ENCODE measurements at places on chromosomes 12 and 14.

DNA sequence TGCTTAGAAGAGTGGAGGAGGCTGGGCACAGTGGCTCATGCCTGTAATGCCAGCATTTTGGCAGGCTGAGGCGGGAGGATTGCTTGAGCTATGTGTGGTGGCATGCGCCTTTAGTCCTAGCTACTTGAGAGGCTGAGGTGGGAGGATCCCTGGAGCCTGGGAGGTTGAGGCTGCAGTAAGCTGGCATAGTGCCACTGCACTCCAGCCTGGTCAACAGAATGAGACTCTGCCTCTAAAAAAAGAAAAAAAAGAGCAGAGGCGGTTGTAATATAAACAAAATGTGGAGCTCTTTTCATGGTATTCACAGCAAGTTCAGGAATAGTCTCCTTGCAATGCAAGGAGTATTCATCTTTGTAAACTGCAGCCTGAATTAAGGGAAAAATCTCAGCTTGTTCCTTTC is 27.2 kb downstream of the ARID2 start:
- DNase-seq = no peak
- H3K36me3 ChIP-seq = peaks cover 28% of the 10 kb centered on the region
- H3K27me3 ChIP-seq = no peaks in the 10 kb centered on the region
- H3K4me3 ChIP-seq = no peak overlapping the region
- peaks cover 8% of the 10 kb centered on the region for H3K4me1 ChIP-seq

DNA sequence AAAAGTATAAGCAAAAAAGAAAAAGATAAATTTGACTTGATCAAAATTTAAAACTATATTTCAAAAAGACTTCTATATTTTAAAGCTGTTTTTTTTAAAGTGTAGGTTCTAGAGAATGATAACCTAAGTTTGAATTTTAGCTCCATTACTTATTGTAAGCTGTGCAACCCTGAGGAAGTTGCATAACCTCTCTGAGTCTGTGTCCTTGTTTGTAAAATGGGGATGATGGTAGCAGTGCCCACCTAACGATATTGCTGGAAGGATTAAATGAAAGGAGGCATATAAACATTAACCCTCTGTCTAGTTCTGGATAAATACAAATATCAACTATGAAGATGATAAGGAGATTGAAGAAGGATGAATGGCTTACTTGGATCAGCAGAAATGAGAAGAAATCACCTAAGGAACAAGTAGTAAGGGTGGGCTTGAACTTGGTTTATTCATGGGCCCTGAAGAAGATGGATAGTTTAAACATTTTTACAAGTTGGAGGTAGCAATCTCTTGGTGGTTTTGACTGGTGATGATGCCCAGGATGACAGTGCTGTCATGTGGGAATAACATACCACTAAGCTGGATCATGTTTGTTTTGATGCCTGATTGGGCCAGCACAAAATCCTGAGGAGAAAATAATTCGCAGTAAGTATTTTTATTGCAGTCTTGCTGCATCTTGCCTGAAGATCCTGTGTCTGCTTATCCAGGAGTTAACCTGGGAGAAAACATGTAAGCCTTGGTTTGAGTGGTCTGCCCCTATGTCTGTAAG is 35.0 kb downstream of the TXNRD1 start:
- H3K27me3 ChIP-seq = no peaks in the 10 kb centered on the region
- no peak for DNase-seq
- no peaks in the 10 kb centered on the region for H3K36me3 ChIP-seq
- H3K4me3 ChIP-seq = no peak overlapping the region
- H3K4me1 ChIP-seq = no peaks in the 10 kb centered on the region

DNA sequence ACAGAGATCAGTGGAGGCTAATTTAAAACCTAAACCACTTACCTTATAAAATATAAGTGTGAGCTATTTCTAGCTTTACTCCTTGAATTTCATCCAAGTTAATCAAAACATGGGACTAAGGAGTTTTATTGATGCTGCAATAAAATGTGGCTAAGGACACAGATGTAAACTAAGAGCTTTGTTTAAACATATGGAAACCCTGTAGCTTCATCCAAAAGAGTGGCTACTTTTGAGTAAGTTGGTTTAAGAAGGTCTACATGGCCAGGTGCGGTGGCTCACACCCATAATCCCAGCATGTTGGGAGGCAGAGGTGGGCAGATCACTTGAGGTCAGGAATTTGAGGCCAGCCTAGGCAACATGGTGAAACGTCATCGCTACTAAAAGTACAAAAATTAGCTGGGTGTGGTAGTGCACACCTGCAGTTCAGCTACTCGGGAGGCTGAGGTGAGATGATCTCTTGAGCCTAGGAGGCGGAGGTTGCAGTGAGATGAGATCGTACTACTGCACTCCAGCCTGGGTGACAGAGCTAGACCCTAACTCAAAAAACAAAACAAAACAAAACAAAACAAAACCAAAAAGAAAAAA is 40.4 kb downstream of the TCHP start:
- DNase-seq = no peak
- H3K4me3 ChIP-seq = no peak overlapping the region
- H3K36me3 ChIP-seq = peaks cover 43% of the 10 kb centered on the region
- no peak overlapping the region for H3K27ac ChIP-seq
- no peaks in the 10 kb centered on the region for H3K27me3 ChIP-seq
- H3K4me1 ChIP-seq = peaks cover 7% of the 10 kb centered on the region

DNA sequence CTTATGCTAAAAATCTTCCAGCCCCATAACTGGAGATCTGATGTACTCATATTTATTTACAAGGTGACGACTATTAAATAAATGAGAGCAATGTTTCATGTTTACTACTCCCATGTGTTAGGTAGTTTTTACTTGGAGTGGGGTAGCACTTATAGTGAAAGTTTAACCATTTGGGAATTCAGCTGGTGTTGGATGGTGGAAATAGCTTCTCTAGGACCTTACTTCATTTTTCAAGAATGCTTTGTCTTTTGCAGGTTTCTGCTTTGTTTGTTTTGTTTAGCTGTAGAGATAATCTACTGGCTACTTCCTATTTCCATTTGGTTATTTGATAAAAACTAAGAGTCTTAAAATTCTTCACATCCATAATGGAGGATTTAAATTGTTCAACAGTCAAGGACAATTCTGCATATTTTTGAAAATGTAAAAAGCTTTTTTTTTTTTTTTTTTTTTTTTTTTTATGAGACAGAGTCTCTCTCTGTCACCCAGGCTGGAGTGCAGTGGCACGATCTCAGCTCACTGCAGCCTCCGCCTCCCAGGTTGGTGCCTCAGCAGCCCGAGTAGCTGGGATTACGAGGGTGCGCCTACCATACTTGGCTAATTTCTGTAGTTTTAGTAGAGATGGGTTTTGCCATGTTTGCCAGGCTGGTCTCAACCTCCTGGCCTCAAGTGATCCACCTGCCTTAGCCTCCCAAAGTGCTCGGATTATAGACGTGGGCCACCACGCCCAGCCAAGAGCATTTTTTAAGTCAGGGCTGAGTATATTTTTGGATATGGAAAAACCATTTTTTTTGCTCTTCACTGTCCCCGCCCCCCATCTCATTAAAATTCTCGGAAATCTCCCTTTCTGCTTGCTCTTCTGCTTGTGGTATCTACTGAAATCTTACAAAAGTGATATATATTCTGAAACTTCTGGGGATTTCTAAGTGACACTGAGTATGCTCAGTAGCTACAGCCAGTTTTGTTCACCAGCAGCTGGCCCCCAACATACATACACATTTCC is 1.4 kb upstream of the ABCD2 start:
- peaks cover 7% of the 10 kb centered on the region for H3K4me1 ChIP-seq
- no peak overlapping the region for H3K27ac ChIP-seq

DNA sequence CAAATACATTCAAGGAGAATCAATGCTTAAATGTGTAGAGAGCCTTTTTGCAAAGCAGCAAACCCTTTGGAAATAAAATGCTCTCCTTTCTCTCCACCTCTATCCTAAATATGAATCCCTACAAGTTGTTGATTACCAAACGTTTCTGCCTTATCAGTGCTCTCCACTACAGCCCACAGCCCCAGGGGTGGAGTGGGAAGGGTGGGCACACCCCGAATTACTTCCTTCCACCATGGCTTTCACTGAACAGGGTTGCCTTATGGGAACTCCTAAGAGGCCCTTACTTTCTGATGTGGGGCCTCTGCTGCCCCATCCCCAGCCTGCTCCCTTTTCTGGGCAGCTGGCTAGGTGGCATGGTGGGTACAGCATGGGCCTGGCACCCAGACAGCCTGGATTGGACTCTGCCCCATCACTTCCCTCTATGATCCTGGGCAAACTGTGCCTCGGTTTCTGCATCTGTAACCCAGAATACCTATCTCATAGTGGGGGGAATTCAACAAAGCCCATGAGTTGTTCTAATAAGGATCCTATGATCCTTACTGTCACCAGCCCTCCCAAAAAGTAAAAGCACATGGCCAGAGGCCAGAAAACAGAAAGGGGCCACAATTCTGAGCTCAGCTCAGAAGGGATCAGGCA is 16.1 kb downstream of the AK7 start:
- no peak overlapping the region for H3K4me3 ChIP-seq
- no peak overlapping the region for H3K27ac ChIP-seq
- H3K27me3 ChIP-seq = peaks cover 12% of the 10 kb centered on the region
- H3K36me3 ChIP-seq = no peaks in the 10 kb centered on the region
- DNase-seq = no peak
- no peaks in the 10 kb centered on the region for H3K4me1 ChIP-seq

DNA sequence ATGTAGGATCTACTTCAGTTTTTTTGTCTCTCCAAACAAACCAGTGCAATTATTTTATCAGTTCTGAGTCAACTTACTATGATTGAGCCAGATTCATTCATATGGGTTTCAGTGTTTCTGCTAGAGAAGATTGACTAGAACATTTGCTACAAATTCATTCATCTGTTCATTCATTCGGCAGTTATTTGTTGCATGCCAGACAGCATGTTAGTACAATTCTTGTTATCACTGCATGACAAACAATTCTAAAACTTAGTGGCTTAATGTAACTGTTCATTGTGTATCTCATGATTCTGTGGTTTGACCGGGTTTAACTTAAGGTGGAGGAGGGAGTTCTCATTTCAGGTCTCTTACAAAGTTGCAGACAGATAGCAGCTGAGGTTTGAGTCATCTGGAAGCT is 52.3 kb downstream of the POLR3B start:
- no peaks in the 10 kb centered on the region for H3K27me3 ChIP-seq
- peaks cover 43% of the 10 kb centered on the region for H3K36me3 ChIP-seq
- no peak overlapping the region for H3K4me3 ChIP-seq
- H3K27ac ChIP-seq = no peak overlapping the region
- no peak for DNase-seq

DNA sequence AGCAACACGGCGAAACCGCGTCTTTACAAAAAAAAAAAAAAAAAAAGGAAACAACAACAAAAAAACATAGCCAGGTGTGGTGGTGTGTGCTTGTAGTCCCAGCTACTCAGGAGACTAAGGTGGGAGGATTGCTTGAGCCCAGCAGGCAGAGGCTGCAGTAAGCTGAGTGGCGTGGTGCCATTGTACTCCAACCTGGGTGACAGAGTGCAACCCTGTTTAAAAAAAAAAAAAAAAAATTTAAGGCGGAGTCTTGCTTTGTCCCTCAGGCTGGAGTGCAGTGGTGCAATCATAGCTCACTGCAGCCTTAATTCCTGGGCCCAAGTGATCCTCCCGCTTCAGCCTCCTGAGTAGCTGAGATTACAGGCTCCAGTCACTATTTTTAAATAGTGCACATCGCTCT is 18.2 kb upstream of the FIGNL2 start:
- no peak overlapping the region for H3K27ac ChIP-seq
- H3K4me3 ChIP-seq = no peak overlapping the region
- H3K27me3 ChIP-seq = peaks cover 9% of the 10 kb centered on the region
- H3K36me3 ChIP-seq = no peaks in the 10 kb centered on the region
- peaks cover 58% of the 10 kb centered on the region for H3K4me1 ChIP-seq

GRCh38 chr14:75361751-75362433 is 65.9 kb upstream of the JDP2 start:
- H3K27me3 ChIP-seq = peaks cover 67% of the 10 kb centered on the region
- DNase-seq = no peak
- no peaks in the 10 kb centered on the region for H3K4me1 ChIP-seq
- no peak overlapping the region for H3K4me3 ChIP-seq
- no peak overlapping the region for H3K27ac ChIP-seq

- peaks cover 21% of the 10 kb centered on the region for H3K4me1 ChIP-seq
- no peak overlapping the region for H3K4me3 ChIP-seq
- no peak overlapping the region for H3K27ac ChIP-seq
- H3K36me3 ChIP-seq = peaks cover 9% of the 10 kb centered on the region
- H3K27me3 ChIP-seq = peaks cover 8% of the 10 kb centered on the region
Observed at GRCh38 chr12:7110661-7111060, 1.6 kb upstream of the C1RL start.

- H3K4me3 ChIP-seq = no peak overlapping the region
- H3K27me3 ChIP-seq = no peaks in the 10 kb centered on the region
- no peaks in the 10 kb centered on the region for H3K36me3 ChIP-seq
- no peak overlapping the region for H3K27ac ChIP-seq
- DNase-seq = no peak
Observed at GRCh38 chr12:104583301-104583700, 126.6 kb downstream of the CHST11 start.

DNA sequence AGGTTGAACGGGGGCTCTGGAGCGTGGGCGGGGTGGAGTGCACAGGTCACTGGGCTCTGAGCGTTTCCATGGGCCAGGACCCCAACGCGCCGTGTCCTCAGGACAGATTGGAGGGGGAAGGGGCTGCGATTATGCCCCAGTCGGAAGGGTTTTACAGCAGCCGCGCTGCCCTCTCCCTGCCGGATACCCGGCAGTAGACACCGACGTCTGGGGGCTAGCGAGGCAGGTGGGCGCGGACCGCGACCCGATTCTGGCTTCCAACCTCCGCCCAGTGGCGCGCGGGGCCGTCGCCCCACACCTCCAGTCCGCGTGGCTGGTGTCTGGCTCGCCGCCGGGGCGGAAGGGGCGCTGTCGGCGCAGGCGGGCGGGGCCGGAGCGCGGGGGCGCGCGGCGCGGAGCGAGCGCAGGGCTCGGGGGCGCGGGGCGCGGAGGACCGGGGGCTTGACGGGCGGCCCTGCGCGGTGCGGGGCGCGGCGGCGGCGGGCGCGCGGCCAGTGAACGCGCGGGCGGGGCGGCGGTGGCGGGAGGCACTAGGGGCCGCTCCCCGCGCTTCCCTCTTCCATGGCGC is 2.4 kb upstream of the KIF26A start:
- H3K4me1 ChIP-seq = peaks cover 22% of the 10 kb centered on the region
- H3K27me3 ChIP-seq = peaks cover 36% of the 10 kb centered on the region
- no peak for DNase-seq
- no peak overlapping the region for H3K4me3 ChIP-seq

- peaks cover 18% of the 10 kb centered on the region for H3K27me3 ChIP-seq
- peaks cover 7% of the 10 kb centered on the region for H3K4me1 ChIP-seq
- no peaks in the 10 kb centered on the region for H3K36me3 ChIP-seq
- DNase-seq = no peak
- no peak overlapping the region for H3K4me3 ChIP-seq
Observed at GRCh38 chr12:52539083-52539820, 13.7 kb downstream of the KRT71 start.

DNA sequence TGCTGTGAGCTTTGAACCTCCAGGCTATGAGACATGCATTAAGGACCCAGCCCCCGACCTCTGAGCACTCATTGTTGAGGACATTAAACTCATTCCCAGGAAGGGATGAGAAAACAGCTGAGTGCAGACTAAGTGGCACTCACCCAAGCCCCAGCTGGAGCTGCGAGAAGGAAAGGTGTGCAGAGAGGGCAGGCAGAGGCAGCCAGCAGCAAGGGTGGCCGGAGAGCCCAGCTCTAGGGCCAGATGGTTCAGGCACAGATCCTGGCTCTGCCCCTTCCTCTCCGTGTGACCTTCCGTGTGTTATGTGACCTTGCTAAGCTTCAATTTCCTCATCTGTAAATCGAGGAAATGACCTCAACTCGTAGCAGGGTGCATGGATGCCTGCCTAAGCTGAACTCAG is 3.7 kb downstream of the TSPAN11 start:
- peaks cover 3% of the 10 kb centered on the region for H3K27me3 ChIP-seq
- H3K4me3 ChIP-seq = no peak overlapping the region
- H3K27ac ChIP-seq = no peak overlapping the region
- no peak for DNase-seq
- H3K4me1 ChIP-seq = peaks cover 18% of the 10 kb centered on the region
